ENCODE measurements at places on chromosomes 1 and 21.

DNA sequence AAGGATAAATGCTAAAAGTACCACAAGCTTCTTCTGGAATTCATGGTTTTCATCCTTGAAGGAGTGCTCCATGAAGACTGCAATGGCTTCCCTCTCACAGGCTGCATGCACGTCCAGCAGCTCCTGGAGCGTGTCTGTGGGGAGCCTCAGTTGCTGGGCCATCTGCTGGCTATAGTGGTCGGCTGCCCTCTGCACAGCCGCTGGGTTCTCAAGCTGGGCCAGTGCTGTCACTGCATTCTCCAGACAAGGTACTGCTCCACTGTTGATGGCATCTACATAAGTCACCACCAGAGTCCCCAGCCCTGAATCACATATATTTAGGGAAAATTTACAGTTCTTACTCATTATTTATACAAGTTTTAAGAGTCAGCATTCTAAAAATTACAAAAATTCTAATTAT is 8.7 kb downstream of the GBP4 start:
- no peak for DNase-seq

DNA sequence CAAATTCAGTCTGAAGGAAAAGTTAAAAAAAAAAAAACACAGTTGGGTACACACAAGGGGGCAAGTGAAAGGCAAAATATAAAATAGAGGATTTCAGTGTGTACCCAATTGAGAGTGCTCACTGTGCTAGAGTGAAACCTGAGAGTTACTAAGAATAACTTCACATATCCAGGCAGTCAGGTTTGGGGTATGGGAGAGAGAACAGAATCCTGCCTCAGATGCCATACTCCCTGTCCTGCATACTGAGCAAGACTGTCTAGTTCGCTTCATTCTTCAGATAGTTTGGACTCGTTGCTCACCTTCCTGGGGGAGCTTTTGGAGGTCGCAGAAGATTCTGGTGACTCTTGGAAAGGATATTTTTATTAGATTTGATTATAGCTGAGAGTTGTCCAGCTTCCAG is 20.4 kb downstream of the CEP85 start:
- no peak for DNase-seq

- no peak for DNase-seq
Measured at GRCh38 chr1:230077011-230077410, 10.0 kb downstream of the GALNT2 start.

GRCh38 chr1:115312742-115313141 is 25.3 kb downstream of the NGF start:
- DNase-seq, result no peak

GRCh38 chr1:171640225-171640624 is 12.3 kb downstream of the MYOC start:
- no peak for DNase-seq

- no peak for DNase-seq
Measured at GRCh38 chr1:90798344-90798743, 81.2 kb upstream of the BARHL2 start.

Data from retina (tissue), 1 donor.